HuH-7 (cell line): ENCODE measurements at places on chromosomes 16 and 17.

GRCh38 chr17:74888469-74888868 is 5.0 kb downstream of the FADS6 start:
- no peak for DNase-seq

GRCh38 chr17:42333053-42333452 is 44.8 kb downstream of the STAT5A start:
- no peak for DNase-seq

- no peak for DNase-seq
These were observed 6.5 kb upstream of the NPIPB7 start for GRCh38 chr16:28478506-28479180.

DNA sequence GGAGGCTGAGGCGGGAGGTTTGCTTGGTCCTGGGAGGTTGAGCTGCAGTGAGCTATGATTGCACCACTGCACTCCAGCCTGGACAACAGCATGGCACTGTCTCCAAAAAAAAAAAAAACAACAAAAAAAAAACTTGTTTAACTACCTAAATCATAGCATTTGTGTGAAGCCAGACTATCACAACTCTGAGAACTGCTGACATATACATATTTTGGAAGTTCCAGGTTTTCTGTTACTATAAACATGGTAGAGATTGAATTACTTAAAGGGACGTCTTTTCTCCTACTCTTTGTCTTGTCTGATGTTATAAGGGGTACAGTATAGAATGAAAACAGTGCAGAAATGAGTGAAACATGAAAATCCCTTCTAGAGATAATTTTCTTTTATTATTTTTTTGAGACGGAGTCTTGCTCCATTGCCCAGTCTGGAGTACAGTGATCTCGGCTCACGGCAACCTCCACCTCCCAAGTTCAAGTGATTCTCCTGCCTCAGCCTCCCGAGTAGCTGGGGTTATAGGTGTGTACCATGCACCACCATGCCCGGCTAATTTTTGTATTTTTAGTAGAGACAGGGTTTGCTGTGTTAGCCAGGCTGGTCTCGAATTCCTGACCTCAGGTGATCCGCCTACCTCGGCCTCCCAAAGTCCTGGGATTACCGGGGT is 18.4 kb downstream of the ABCC1 start:
- DNase-seq = no peak

DNA sequence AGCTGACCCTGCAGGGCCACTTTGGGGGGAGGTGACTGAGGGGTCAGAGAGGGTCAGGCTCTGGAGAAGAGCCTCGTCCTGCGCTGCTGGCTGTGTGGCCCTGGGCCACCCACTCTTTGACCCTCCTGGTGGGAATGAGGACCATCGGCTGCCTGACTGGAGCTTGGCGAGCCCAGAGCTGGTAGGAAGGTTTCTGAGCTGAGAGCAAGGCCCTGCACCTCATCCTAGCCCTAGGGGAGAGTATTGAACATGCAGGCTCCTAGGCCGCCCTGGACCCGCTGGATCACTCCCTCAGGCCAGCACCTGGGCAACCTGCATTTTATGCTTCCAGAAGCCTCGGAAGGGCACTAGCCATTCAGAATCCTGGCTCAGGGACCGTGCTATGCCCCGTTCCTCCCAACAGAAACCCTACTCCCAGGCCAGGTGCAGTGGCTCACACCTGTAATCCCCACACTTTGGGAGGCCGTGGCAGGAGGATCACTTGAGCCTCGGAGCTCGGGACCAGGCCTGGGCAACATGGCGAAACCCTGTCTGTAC is 14.5 kb downstream of the MAP2K3 start:
- DNase-seq = no peak

GRCh38 chr17:61461967-61462718 is 9.9 kb downstream of the TBX4 start:
- DNase-seq = peak; percentile 62

DNA sequence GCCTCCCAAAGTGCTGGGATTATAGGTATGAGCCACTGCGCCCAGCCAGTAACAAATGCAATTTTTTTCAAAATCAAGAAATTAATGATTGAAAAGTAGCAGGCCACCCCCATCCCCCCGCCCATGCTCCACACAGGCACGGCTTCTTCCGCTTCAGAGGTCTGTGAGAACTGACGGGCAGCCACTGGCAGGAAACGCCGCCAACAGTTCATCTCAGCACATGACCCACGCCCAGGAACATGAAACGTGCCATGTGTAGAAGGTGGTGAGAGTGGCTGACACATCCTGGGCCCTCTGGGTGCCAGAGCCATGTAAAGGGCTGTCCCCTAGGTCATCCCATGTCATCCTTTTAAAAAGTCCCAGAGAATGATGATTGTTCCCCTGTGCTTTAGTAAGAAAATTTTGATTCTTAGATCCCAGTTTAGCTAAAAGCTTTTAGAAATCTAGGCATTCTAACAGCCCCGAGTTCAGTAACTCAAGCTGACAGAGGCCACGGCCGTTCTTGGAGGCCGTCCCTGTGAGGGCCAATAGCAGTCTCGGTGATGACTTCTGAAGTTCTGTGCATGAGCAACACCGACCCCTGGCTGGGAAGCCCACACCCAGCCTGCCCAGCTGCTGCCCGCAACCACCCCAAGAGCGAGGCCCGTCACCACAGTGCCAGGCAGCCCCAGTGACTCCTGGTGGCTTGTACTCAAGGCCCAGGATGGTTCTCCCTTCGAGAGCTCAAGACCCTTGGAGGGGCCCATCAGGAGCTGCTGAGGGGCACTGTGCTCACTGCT is 52.1 kb downstream of the KLHDC4 start:
- DNase-seq = no peak

DNA sequence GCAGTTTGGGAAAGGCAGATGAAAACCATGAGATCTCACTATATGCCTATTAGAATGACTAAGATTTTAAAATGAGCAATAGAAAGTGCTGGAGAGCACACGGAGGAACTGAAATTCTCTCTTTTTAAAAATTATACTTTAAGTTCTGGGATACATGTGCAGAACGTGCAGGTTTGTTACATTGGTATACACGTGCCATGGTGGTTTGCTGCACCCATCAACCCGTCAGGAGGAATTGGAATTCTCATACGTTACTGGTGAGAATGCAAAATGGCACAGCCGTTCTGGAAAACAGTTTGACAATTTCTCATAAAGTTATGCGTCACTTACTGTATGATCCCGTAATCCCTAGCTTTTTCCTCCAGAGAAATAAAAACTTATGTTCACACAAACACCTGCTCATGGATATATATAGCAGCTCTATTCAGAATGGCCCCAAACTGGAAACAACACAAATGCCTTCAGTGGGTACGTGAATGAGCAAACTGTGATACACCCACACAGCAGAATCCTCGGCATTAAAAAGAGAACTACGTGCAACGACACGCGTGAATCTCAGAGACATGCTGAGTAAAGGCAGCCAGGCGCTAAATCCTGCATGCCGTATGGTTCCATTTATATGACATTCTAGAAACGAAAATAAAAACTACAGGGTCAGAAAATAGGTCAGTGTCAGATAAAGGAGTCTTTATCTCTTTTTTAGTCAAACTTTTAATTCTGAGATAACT is 11.8 kb downstream of the PIK3R6 start:
- DNase-seq = no peak

DNA sequence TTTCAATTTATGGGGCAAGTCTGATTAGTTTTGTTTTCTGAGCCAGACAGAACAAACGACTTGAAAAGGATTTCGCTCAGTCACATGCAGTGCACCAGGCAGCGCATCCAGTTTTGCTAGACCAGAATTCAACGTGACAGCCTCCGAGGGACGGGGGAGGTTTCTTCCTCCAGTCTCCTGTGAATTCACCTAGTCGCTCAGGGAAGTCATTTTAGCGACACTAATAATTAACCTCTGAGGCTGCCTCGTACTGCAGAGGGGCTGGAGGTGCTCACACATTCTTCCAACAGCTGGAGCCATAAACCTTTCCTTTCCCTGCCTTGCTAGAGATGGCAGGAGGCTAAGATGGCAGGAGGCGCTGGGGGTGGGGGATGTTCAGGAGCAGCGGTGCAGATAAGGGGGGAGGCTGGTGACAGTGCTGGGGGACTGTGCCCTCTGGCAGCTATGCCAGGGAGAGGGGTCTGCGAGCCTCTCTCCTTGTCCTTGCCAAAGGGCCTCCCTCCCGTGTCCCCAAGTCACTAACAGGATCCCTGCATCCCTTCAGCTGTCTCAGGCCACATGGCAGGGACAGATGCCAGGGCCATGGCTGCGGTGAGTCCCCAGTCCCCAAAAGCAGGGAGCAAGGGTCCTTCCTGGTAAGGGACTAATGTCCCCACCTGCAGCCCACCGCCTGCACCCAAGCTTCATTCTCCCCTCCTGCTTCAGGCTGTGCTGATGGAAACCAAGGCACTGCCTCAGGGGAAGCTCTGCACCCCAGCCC is 24.0 kb downstream of the MXRA7 start:
- no peak for DNase-seq

GRCh38 chr17:61410141-61411010 is 10.7 kb downstream of the TBX2 start:
- DNase-seq = peak; percentile 89

DNA sequence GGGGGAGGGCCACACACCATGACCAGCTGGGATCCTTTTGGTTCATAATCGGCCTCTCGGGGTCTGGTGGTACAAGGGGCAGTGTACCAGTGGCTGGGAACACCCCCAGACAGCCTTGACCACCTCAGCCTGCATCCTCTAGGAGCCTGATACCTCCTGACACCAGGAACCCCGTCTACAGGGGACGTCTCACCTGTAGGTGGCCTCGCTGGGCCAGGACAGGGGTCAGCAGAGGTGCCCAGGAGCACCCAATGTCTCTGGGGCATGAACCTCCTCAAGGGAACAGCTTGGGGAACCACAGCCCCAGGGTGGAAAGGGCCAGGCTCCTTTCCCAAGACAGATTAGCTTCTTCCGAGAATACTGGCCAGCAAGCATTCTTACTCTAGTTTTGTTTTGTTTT is 2.5 kb upstream of the METRNL start:
- DNase-seq = peak; percentile 75

DNA sequence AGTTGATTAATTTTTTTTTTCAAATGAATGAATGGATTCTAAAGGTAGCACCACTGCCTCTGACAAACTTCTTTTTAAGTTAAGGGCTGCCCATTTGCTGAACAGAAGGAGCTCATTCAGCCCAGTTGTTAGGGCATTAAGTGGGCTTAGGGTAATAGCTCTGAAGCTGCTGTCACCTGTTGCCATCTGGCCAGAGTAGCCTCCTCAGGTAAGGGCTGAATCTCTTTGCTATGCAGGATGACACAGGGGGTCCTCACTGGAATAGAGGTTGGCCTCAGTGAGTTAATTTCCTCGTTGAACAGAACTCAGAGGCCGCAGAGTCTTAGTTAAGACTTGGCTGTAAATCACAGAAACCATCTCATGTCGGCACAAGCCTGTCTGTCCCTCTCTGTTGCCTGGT is 232.8 kb downstream of the CCDC182 start:
- no peak for DNase-seq
